ENCODE measurements at places on chromosomes 16 and 17. TPM values are rescaled to one million over a fixed set of nuclear protein-coding genes. Genes with fewer than 3 reads are reported as not detected.
A peak's percentile ranks its signal among the peaks of the same experiment; 100 is the strongest.

FASN gene
- 261 TPM for total RNA-seq

DNA sequence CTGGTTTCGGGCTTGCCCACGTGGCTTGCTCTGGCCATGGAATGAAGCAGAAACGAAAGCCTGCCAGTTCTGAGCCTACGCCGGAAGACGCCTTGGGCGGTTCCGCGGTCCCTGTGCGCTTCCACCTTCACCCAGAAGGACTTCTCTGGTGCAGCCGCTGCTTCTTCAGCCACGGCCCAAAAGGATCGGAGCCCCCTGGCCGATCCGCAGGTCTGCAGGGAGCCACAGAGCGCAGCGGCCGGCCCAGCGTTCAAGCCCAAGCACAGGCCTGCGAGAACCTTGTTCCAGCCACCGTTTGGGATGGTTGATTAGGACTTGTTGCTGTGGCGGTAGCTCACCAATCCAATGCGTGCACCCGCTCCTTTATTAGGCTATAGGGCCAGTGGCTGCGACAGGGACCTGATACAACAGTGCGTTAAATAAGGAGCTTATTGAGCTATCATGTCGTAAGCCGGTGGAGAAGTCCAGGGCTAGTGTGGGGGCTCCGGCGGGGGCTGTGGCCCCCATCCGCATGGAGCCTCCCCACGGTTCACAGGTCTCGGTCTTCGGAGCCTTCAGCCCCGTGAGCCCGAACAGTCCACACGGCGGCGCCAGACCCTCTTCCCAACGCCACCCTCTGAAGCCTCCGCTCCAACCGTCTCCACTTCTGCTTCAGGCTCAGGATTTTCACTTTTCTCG lies 10.2 kb upstream of the MPP2 start:
- DNase-seq: peak; percentile 64

GRCh38 chr17:36705874-36706731 lies 104.7 kb downstream of the MRM1 start:
- peak; percentile 70 for DNase-seq

DNA sequence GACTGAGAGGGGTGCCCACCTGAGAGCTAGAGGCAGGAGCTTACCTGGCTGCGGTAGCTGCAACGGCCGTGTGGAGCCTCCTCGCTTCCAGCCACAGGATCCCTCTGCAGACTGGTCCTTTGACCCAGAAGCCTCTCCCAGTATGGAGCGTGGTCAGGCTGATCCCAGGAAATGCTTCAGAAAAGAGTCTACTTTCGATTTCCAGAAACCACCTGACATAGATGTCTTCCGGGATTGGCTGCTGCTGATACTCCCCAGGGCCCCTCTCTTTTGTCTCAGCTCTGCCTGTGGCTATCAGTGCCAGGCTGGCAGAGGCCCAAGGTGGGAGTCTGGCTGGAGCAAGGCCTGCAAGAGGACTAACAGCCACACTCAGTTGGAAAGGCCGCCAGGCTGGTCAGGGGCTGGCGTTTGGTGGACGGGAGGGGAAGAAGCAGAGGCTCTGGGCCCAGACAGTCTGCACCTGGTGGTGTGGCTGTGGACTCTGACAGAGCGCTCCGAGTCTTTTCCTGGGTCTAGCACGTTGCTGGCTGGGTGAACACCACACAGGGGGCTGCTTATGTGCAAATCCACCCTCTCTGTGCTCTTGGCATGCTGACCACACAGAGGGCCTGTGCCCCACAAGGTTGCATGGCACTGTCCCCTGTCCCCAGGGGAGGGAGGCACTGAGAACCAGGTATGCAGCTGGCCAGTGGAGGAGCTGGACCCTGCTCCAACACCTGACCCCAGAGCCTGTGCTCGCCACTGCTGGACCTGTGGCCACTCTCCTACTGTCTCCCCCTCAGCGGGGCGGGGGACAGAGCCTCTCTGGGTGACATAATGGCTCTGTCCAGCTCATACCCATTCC lies at the start of gene LGALS3BP:
Gene LGALS3BP, minus strand, starts transcription at position 144 of the 844 bp plus-strand sequence. CDS start 2,732 bp downstream, outside the sequence.
- DNase-seq: peak; percentile 55

DNA sequence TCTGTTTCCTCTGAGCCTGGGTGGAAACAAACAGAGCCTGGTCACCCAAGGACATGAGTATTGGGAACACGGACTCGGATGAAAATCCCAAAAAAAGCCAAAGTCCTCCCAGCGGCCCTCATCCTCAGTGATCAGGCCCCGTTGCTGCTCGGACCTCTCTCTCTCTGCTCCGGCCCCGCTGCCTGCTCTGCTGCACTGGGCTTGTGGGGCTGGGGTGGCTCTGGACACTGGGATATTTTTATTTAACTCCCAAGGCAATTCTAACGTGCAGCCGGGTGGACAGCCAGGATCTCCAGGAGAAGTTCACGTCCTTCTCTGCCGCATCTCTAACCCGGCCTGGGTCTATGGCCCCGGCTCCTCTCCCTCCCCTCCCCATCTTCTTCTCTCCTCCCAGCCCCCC lies 280.9 kb upstream of the TNRC6C start:
- DNase-seq: no peak

DNA sequence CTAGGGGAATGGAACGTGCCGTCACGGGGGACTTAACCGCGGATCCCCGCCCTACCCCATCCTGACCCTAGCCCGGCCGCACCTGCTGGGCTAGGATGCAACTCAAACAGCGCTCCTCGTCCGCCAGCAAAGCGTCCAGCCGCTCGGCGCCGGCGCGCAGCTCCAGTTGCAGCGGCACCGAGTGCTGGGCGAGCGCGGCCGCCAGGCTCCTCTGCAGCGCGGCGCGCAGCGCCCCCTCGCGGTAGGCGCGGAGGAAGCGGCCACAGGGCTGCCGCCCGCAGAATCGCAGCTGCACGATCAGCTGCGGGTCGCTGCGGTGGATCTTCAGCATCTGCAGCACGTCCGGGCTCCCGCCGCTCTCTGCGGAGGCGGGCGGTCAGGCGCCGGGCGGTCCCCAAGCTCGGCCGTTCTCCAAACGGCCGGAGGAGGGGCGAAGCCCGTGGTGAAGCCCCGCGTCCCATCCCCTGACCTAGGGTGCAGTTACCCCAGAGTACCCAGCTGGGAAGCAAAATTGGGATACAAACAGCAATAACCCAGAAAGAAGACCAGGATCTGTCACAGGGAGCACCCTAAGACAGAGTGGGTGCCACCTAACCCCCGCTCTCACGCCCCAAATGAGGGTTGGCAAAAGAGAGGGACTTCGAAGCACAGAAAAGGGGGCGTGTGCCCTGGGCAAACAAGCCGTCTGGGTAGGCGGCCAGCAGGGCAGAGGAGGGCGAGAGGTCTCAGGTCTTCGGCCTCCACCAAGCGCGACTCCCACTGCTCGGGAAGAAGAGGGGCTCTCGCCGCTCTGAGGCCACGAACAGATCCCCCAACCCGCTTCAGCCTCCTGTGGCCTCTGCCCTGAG lies 4.2 kb downstream of the TRADD start:
- peak; percentile 82 for DNase-seq

- DNase-seq: no peak
Measured at GRCh38 chr16:59047114-59047513, 313.0 kb upstream of the GOT2 start.

DNA sequence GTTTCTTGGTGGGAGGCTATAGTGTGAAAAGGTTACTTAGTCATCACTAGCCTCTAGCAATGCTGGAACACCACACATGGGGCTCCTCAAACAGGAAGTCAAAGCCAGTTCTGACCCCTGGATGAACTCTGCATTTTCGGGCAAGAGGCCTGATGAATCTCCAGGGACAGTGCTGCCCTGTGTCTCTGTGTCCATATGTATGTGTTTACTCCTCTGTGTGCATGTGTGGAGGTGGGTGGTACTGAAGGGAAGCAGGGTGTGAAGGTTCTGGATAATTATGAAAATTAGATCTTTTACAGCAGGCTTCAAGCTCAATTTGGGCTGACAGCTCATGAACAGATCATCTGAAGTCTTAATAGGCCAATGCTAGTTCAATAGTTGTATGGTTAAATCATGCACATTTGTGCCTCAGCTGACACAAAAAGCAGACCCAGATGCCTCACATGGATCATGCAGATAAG lies 133.6 kb downstream of the SNX11 start:
- DNase-seq: peak; percentile 54

- no peak for DNase-seq
Measured at GRCh38 chr16:72637306-72637705, 410.6 kb downstream of the ZFHX3 start.

- no peak for DNase-seq
Measured at GRCh38 chr16:474420-475122, 49.1 kb downstream of the RAB11FIP3 start.

All from activated CD8-positive, alpha-beta T cell treated with anti-CD3 and anti-CD28 coated beads, Interleukin-2, amount 10 ng/mL, durations not matched to agents 7 days and 5 days (primary cell).